ENCODE measurements at places on chromosomes 3 and 15. TPM values are rescaled to one million over a fixed set of nuclear protein-coding genes. Genes with fewer than 3 reads are reported as not detected.

DNA sequence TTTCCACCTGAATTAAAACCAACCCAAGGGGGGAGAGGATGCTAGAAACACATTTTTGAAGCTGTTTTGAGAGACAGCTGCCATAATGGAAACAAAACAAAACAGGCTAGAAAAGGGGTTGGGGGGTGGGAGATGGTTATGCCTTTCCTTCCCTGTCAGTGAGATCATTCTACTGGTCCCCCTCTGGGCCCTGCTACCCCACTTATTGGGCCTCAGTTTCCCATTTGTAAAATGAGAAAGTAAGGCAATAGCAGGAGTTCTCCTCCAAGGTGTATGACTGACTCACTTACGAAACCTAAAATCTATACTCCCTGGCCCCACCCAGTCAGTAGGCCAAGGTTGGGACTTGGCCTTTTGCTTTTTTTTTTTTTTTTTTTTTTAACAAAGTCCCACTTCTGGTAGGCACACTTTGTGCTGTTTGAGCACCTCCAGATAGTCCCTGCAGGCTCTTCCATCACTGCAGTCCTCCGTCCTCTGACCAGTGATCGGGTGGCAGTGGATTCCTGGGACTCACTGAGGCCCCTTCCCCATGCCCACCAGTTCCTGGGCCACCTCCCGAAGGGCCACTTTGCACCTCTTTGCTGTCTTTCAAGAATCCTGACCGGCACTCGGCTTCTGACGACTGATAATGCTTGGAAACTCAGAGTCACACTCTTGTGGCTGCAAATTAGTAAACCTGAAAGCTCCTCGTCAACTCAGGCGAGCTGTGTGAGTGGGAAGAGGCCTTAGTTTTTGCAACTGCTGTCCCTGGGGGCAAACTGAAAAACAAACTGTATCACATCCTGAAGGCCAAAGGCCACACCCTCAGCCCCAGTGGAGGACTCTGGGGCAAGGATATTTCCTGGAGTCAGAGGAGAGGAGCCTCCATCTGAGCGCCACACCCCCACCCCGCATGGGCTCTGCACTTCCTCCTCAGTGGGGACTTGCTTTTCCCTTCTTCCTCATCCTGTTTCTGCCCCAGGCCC lies 6.7 kb upstream of the PSTPIP1 start:
- DNase-seq, result no peak

The CIDEC gene
- 29.4 TPM for total RNA-seq

The IL17RD gene
- 18.3 TPM for total RNA-seq

DNA sequence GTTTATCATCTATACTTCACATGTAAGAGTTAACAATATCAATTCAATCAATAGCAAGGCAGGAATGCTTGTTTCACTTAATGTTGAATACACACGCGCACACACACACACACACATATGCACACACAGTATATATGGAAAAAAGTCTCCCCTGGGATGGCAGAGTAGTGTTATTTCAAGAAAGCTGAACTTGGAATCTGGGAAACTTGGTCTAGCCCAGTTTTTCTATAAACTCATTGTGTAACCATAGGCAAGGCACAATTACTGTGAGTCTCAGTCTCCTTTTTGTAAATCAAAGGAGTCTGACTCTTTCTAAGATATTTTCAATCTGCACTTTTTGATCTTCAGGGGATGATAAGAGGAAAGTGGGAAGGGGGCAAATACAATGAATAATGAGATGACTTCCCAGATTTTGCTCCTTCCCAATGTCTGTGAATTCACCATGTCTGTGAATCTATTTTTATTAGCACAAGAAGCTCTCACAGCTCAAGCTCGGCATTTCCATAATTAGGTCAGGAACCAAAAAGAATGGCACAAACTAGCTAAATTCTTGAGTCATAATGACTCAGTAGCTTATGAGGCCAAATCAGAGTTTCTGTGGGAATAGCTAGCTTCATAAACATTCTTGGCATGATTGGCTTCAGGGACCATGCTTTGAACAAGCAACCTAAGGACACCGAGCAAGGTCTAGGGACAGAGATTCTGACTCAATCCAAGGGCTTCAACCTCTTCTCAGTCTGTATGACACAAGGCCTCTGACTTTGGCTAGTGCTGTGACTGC lies 227.4 kb upstream of the DCBLD2 start:
- DNase-seq, result peak; percentile 51

- no peak for DNase-seq
Measured at GRCh38 chr3:45252826-45253225, 26.7 kb upstream of the TMEM158 start.

DNA sequence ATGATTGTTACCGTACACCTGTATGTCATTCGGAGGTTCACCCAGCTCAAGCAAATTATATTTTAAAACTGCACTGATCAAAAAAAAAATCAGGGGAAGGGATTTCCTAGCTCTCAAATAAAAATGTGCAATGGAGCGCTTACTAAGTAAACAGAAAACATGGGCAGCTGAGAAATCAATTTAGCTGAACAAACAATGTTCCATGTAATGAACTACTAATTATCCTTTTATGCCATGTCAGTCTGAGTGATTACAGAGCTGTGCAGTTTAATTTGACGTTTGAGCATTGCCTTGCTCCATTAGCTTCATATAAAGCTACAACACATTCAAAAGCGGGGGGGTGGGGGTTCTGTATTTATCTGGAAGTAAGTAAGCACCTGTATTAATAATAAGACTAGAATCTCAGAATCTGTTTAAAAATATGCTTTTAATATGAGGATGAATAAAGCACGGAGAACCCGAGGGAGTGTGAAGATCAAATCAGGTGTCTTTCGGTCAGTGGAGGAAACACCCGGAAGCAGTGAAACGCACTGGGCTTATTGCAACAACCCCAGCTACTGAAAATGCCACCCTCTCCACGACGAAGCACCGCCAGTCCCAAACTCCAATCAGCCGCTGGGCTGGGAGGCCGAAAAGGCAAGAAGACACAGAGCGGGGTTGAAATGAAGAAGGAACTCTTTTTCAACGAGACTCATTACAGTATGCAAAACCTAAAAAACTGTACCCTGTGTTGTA lies 196.5 kb upstream of the ATP11B start:
- DNase-seq, result no peak

GRCh38 chr3:191721990-191722389 lies 261.0 kb downstream of the PYDC2 start:
- no peak for DNase-seq

The SH2D7 gene
- total RNA-seq, result not detected

The ITPKA gene
- 0.39 TPM for total RNA-seq

DNA sequence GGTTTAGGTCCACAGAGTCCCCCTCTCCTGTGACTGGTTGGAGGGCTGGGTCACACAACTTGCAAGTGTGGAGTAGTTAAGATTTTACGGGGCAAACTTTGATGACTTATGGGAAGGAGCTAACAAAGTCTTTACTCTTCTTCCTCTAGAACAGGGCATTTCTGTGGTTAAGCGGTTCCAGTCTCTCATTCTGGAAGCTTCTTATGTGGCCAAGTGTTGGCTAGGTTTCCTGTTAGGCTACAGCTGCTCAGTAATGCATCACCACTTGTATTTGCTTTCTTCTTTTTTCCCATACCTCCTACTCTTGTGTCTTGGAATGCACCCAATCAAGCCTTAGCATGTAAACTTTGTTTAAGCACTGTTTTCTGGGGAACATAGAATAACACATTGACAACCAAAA lies 100.6 kb upstream of the PLAAT1 start:
- no peak for DNase-seq

DNA sequence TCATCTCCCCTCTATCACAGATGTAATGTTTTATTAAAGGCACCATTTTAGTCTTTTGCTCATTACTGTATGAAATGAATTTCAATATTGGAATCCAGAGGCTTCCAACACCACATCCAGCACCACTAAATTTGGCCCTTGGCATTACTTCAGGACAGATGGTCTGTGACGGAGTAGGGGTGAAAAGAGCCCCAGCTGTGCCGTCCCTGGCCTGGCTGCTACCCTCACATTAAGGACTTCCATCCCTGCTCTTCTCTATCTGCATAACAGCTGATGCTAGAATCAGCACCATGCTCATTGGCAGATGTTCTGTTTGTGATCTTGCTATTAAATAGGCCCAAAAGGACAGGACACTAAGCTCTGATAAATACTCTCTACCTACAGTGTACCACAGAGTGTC lies 152.9 kb downstream of the IL1RAP start:
- DNase-seq, result no peak

The LINGO1 gene
- total RNA-seq, result 4.6 TPM

The IP6K1 gene
- 27.5 TPM for total RNA-seq

DNA sequence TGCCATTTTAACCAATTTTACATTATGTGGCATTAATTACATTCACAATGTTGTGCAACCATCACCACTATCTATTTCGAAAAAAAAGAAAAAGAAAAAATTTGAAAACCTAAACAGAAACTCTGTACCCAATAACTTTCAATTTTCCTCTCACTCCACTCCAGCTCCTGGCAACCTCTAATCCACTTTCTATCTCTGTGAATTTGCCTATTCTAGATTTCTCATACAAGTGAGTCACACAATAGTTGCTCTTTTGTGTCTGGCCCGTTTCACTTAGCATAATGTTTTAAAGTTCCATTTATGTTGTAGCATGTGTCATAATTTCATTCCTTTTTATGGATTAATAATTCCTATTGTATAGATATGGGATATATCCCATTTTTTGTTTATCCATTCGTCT lies 53.3 kb upstream of the TBC1D5 start:
- no peak for DNase-seq

- DNase-seq, result no peak
Measured at GRCh38 chr15:48433226-48433886, 102.1 kb downstream of the DUT start.

- DNase-seq, result peak; percentile 80
Measured at GRCh38 chr15:40102897-40103858, 5.5 kb downstream of the BMF start.

DNA sequence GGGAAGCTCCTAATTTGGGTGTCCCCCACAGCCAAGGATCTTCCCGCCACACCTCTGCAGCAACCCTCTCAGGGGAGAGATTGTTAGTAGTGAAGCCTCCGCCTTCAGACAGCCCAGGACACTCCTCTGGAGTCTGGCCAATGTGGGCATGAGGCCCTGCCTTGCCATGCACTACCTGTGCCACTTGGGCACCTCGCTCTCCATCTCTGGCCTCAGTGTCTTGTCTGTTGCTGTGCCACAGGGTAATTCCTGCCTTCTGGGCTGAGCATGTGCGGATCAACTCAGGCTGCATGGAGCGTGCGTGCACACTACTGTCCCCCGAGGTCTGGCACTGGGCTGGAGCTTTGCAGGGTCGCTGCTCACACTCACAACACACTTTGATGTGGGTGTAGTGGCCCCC lies 7.9 kb upstream of the MESP1 start:
- no peak for DNase-seq

Measured in skin of body (tissue), 3 donors.